ENCODE measurements at places on chromosomes 3 and 15.

GRCh38 chr15:52139599-52140462, 27.3 kb upstream of the BCL2L10 start:
- peak; percentile 81 for DNase-seq

GRCh38 chr3:195849322-195850074, 37.8 kb upstream of the MUC4 start:
- DNase-seq = no peak

DNA sequence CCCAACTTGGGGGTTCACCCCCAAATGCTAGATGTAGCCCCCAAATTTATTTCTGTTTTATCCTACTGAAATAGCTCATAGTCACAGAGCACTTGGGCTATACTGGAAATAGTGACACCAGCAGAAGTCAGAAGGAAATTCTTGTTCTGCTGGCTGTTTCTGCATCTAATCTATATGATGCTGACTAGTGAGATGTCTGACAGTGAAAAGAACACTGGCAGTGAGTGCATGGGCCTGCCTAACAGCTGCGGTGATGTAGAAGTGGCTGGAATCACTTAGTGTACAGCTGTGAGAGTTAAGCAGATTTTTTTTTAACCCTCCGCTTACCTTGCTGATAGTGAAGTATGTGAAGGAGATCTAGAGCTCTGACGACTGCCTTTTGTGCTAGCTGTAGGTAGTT, 14.0 kb downstream of the TTC14 start:
- no peak for DNase-seq

DNA sequence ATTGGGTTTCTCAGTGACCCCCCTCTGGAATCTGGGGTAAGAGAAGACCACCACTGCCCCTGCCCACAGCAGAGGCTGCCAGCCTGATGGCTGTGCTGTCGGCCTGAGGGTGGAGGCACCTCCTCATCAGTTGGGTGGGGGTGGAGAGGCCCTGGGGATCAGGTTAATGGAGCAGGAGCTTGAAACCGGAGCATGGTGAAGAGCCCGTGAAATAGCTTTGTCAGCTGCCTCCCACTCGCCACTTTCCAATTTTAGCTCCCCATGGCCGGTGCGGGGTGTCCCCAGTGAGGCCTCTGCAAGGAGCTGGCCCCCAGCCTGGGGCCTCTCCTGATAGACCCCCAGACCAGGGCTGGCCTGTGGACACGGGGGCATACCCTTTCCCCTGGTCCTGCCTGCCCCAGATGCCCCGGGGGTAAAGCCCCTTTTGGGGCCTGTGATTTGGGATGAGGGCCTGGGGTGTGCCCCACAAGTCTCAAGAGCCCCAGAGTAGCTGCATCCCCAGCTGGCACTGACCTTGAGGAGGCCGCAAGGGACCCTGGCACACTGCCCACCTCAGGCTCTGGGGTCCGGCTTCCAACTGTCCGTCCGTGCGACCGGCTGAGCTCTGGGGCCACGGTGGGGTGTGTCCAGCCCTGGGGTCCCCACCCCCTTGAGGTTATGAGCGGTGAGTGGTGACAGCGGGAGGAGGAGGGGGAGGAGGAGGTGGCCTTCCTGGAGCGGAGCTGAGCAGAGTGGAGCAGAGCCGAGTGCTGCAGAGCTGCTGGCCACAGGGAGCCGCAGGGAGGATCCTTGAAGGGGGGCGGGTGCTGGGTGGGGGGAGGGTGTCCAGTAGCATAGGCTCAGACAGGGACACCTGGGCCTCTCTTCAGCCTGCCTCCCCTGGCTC, at the start of gene HHATL:
Gene HHATL, minus strand, starts transcription at position 733 of the 886 bp plus-strand sequence. CDS start 1,972 bp downstream, outside the sequence.
- DNase-seq = no peak

- no peak for DNase-seq
Observed at GRCh38 chr15:90545095-90545494, 15.4 kb downstream of the CRTC3 start.

GRCh38 chr3:197889204-197889930, 60.6 kb upstream of the RPL35A start:
- DNase-seq = peak; percentile 56

- DNase-seq = no peak
Observed at GRCh38 chr3:194854206-194854605, 168.5 kb downstream of the FAM43A start.

- DNase-seq = no peak
Observed at GRCh38 chr15:85361323-85361722, 19.1 kb upstream of the AKAP13 start.

GRCh38 chr3:120177151-120177550, 82.9 kb upstream of the GSK3B start:
- DNase-seq = peak; percentile 86

DNA sequence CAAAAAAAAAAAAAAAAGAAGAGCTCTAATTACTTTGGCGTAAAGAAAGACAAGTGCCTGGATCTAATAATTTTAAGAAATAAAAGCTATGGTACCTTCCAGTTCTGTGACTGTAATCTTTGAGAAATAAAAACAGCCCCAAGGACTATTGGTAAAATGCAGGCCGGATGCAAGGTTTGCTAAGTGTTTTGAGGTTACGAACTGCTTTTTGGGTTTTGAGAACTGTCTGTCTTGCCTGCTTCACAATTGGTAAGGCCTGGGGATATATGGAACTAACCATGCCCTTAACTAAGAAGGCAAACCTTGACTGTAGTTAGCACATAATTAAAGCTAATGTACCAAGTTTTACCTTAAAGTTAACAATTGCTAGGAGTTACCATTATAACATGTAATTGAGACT, 388.4 kb upstream of the CBLB start:
- DNase-seq = no peak

DNA sequence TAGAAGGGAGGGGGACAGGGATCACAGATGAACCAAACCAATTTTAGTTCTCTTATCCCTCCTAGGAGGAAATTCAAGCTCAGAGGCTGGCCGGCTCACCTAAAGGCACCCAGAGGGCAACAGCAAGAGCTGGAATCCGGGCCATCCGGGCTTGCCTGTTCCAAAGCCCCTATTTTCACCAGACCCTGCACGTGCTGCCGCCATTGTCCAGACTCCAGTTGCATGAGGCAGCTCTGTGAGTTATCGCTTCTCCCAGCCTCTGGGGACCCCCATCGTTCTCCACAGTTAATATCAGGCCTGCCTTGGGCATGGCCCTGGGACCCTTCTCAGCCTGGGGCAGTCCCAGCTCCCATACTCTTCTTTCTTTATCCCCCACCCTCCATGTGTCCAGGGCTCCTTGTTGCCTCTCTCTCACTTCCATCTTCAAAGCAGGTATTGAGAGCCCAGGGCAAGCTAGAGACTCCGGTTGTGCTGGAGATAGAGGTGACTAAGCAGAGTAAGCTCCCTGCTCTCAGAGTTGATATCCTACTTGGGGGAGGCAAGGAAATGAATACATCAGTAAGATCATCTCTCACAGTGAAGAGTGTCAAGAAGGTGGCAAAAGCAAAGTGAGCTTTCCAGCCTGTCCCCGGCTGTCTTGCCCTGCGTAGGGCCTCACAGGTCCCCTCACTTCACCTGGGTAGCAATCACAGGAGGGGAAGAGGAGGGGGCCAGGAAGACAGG, 322.8 kb downstream of the UACA start:
- no peak for DNase-seq

GRCh38 chr15:46213551-46213950, 578.7 kb downstream of the SQOR start:
- no peak for DNase-seq

DNA sequence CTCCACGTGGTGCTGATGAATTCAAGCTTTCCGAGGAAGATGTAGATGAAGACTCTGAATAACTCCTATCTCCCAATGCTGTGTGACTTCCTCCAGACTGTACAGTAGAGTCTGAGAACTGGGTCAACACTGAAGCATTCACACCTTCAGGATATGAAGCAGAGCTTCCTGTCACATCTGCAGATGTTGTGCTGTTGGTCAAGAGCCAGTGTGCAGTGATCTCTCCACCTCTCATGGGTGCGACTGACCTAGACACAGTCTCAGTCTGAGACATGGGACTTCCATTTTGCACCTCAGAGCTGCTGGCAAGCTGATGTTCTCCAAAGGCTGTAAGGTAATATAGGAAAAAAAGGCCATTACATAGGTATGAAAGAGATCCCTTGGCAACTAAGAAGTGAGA, 36.5 kb downstream of the HEG1 start:
- DNase-seq = no peak

DNA sequence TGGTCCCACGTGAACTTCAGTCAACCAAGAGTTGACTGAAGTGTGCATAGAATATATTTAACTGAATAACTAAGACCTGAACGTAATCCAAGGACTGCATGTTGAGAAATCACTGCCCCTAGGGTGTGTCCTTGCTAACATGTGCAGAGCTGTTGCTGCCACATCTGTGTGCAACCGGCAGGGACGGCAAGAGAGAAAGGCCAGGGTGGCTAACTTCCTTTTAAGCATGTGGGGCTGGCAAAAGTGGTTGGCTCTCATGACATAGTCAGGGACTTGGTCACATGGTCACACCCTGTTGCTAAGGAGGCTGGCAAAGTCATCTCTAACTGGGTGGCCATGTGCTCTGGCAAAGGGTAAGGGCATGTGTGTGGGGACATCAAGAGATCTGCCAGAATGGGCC, 52.4 kb downstream of the GASK1A start:
- DNase-seq = no peak

- peak; percentile 92 for DNase-seq
Observed at GRCh38 chr3:72152551-72153476, 367.9 kb upstream of the PROK2 start.

- DNase-seq = peak; percentile 18
Observed at GRCh38 chr3:52854013-52854412, 19.2 kb upstream of the MUSTN1 start.

GRCh38 chr3:12882336-12883310, 41.3 kb upstream of the RPL32 start:
- no peak for DNase-seq

GRCh38 chr3:194906970-194907629, 221.4 kb downstream of the FAM43A start:
- DNase-seq = peak; percentile 11

- no peak for DNase-seq
Observed at GRCh38 chr15:77010312-77010686, 15.4 kb downstream of the PSTPIP1 start.

GRCh38 chr3:53180305-53181023, 19.5 kb downstream of the PRKCD start:
- no peak for DNase-seq

DNA sequence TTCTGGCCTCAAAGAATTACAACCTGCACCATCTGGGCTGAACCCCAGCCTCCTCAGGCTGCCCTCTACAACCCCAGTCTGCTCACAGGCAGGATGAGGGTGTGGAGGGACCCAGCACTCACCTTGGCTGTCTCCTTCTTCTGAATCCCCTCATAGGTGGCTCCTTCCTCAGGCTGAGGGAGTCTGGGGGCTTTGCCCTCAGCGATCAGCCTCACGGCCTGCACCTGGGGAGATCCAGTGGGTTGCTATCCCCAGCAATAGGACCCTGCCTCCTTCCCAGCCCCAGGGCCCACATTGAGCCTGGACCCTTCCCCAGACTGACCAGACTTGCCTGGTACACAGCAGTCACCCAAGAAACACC, 25.1 kb downstream of the ALDH1L1 start:
- DNase-seq = no peak

DNA sequence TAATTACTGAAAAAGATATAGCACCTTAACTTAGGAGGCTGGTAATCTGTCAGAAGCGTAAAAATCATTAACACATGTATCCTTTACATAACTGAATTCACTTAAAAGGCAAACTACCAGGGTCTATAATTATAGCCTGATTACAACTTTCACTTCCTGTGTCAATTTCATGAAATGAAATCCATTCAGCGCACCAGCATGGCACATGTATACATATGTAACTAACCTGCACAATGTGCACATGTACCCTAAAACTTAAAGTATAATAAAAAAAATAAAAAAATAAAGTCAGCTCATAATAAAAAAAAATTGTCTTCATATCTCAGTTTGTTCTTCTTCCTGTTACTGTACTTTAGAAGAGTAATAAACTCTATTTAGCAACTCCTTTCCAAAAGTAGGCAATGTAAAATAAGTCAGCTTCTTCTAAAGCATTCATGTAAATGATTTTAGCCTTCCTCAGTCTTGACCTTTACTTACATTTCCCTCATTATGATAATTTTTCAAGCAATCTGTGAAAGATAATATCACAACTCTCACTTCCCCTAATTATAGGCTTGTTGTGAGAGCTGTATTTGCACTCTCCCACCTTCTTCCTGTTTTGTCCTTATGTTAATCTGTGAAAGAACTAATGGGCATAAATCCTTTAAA, 50.1 kb downstream of the KBTBD8 start:
- DNase-seq = no peak

DNA sequence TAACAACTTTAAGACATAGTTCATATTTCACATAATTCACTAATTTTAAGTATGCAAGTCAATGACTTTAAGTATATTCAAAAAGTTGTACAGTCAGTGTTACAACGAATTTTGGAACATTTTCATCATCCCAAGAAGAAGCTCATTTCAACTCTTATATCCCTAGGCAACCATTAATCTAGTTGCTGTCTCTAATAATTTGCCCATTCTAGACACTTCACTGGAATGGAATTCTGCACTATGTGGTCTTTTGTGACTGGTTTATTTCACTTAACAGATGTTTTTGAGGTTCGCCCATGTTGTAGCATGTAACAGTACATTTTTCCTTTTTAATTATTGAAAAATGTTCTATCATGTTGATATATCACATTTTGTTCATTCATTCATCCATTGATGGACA, 104.2 kb upstream of the SPRED1 start:
- DNase-seq = no peak
